ENCODE measurements at places on chromosomes 6 and 20.
A peak's percentile ranks its signal among the peaks of the same experiment; 100 is the strongest.

DNA sequence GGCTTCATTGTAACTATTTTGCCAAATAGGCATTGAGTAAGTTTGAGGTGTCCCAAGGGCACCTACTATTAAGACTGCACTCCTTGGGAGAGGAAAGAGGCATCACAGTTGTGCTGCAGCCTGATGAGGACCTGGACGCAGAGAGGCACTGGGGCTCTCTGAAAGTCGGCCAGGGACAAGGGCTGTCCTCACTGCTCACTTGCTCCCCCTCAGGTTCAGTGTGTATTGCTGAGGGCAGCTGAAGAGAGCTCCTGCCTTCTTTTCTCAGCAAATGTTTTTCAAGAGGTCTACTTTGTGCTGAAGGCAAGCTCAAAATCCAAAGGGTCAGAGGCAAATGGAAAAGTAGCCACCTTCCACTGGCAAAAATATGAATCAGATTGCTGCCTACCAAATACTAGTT lies 331.8 kb downstream of the RIMS1 start:
- no peak for DNase-seq

GRCh38 chr6:155850408-155850841 lies 394.8 kb upstream of the NOX3 start:
- no peak for DNase-seq

DNA sequence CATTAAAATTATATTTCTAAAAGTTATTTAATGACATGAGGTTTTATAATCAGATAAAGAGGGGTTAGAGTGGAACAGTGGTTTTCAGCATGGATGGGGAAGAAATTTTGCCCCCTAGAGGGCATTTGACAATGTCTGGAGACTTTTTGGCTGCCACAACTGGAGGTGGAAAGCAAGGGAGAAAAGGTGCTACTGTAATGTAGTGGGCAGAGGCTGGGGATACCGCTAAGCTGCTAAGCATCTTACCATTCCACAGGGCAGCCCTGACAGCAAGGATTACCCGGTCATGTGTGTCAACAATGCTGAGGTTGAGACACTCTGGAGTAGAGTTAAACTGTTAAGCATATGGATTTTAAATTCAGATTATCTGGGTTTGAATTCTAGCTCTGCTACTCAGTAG lies 52.9 kb upstream of the FABP7 start:
- no peak for DNase-seq

DNA sequence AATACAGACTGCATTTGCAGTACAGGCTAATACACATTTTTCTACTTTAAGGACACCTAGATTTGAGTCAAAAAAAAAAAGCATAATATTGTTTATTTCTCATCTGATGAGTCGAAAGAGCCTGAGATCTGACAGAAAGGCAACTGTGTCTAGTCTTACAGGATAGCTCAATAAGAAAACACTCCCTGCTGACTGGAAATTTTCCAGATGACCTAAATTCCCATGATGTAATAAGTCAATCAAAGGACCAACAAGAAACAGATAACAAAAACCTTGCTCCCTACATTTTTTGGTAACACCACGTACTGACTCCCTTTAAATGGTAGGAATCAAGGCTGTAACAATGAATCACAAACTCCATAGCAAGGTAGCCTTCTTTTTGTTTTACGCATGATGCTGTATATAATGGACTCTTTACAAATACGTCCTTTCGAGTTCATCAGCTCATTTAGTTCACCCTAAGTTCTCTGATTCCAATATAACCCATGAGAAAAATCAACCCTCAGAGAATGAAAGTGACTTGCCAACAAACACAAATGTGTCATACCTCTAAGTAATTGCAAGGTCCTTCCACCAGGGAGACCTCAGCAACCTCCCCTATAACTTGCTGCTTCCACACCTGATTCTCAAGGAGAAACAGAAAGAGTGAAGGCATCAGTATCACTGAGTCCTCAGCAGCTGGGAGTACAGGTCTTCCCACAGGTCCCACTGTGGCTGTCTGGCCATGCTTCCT lies 12.1 kb downstream of the TBX18 start:
- DNase-seq, result no peak

DNA sequence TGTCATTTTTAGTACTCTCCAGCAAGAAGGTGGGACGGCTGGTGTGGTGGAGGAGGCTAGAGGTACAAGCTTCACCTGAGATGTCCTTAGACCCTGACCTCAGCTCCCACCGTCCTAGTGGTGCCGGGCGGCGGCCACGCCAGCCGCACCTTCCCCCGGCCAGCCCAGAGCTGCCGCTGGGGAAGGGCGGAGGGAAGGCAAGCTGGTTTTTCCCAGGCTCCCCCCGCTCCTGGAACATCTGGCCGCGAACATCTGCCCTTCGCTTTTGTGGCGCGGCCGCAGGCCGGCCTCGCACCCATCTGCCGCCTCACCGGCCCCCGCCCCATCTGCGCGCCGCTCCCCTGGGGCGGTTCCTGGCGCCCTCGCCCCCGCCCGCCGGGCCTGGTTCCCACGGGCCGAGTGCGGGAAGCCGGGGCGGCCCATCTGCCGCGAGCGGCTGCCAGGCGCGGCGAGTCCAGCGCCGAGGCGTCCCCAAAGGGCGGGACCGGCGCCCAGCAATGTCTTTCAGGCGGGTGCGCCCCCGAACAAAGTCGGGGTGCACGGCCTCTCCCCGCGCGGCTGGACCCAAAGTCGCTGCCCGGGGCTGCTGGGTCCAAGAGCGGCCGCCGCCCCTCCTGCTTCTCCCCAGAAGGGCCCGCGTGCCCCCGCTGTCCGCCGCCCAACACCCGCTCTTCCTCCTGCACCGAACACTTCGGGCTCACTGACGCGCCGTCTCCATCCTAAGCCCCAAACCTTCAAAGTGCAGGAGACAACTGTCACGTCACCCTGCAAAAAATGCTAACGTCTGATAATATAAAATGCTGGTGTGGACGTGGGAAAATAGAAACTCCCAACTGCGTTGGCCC lies 17.3 kb upstream of the ID1 start:
- DNase-seq, result no peak

GRCh38 chr6:153062516-153062915 lies 60.0 kb upstream of the MTRF1L start:
- no peak for DNase-seq

DNA sequence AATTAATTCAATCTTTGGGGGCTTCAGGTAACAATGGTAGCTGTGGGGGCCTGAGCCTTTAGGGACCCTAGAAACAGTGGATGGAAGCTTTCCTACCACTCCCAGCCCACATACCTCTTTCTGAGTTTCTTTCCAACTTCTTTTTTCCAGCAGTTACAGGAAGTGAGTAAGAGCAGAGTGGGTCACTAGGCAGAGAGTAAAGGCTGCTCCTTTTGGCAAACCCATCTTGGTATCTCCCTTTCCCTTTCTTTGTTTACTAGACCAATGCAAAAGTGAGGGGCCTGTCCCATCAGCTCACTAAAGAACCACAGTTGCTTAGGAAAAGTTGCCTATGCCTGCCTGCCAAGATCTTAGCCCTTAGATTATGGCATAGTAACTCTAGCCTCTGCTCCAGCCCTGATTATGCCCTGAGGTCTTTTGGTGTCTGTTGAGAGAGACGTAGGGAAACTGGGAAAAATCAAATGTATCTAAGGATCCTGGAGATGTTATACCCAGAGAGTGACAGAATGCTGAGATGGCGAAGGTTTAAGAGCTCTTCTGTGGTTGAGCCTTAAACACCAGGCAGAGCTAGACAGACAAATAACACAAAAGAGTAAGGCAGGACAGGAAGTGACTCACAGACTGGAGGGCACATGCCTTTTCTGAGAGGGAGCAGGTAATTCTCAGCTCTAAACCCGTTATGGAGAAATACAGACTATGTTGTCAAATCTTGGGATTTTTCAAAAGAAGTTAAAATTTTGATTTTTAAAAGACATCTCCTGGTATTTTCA lies 31.3 kb downstream of the TRMT6 start:
- DNase-seq, result no peak

DNA sequence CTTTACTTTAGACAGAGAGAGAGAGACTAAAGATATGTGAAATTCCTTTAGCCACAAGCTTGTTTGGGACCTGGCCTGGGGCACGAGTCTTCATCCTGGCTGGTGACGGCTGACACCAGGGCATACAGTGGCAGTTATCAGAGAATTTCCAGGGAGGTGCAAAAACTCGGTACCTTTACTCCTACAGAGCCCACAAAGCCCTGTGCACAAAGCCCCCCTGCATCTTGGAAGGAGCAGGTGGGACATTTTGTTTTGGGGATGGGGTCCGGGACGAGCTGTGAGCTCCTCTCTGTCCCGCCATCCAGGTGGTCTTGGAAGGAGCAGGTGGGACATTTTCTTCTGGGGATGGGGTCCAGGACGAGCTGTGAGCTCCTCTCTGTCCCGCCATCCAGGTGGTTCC lies 28.9 kb downstream of the RPP40 start:
- DNase-seq, result no peak

- DNase-seq, result no peak
Observed at GRCh38 chr20:37598100-37598543, 70.4 kb upstream of the BLCAP start.

DNA sequence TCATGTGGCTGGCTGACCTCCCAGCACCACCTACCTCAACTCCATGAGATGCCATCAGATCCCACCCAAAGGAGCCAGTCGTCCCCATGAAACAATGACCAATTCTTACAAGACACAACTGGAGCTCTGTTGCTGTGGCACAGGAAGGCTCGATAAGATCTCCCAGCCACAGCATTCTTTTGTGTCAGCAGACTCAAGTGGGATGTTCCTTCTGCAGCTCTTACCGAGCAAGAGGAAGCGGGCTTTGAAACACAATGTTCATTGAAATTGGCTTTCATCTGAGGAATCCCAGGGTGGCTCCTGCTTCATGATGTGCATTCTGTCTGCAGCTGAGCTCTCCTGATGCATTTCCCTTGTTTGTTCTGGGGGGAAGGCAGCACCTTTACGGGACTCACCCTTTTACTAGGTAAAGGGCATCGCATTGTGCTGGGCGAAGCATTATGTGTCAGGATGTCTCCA lies 222.0 kb upstream of the SGK1 start:
- DNase-seq, result no peak

- DNase-seq, result no peak
Observed at GRCh38 chr6:34851361-34851760, 36.5 kb downstream of the TAF11 start.

DNA sequence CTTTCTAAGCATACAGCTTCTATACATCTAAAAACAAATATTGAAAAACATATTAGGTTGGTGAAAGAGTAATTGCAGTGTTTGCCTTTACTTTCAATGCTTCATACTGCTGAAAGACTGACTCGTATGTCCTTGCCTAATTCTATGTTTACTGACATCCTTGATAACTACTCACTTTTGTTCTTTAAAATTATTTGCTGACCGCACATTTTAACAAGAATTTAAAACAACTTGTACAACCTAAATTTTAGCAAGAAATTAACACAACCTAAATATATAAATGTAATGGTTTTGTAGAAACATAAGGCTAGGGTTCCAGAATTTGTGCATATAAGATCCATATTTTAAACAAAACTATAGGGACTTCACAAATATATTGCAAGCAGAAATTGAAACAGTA lies 640.2 kb upstream of the MMS22L start:
- DNase-seq, result no peak

GRCh38 chr20:19552221-19553180 lies 205.6 kb upstream of the RIN2 start:
- no peak for DNase-seq

DNA sequence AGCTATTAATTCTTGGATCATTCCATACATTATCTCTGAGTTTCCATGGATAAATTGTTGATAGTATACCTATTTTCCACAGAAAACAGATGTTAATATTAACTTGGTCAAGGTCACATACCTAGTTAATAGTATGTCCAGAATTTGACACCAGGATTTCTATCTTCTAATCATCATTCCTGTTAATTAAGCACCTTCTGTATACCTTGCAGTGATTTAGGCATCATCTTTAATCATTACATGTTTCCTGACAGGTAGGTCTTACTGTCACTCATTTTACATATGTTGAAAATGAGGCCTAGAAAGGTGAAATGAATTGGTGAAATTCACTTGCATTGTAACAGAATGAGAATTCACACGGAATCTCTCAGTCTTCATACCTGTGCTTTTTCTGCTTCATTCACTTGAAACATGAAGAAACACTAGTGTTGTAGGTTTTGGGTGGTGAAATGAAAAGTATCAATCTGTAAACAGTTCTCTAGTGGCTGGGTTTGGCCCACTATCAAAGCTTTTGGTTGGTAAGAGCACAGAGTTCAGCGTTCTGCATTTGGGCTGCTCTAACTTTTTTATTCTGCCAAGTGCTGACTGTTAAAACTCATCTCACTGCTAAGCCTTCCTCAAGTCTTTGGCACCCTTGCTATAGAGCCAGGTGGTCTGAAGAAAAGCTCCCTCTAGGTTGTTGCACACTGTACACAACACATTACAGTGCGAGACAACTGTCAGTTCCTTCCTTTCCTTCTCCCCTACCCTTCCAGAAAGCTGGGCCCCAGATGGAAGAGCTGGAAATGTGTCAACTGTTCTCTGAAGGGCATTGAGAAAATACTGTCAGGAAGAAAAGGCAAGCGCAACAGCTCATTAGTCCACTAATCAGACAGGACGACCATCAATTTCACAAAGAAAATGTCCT lies 57.8 kb upstream of the C20orf144 start:
- no peak for DNase-seq

- no peak for DNase-seq
Observed at GRCh38 chr20:51230727-51231126, 207.8 kb upstream of the KCNG1 start.

- peak; percentile 61 for DNase-seq
Observed at GRCh38 chr6:166419286-166419685, 36.5 kb upstream of the MPC1 start.

DNA sequence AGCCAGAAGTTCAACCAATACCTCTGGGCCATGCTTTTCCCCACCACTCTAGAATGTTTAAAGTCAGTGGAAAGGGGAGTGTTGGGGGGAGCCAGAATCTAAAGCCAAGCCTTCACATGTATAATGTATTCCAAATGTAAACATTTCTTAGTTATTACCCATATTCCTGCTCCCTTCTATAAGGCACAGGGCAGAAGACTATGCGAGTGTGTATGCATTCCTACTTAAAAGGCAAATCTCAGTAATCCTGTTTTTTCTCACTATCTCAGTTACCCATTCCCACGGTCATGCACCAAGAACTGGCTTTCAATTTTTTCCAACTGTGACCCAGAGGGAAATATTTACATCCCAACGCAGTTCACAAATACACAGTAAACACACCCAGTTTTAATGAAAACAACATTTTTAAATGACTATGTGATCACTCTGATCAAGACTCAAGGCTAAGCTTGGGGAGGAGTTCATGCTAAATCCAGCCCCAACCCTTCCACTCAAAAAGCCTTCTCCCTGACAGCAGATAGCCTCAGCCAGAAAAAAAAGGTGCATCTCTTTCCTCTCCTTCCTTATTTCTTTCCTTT lies 57.5 kb downstream of the EPB41L2 start:
- DNase-seq, result no peak

DNA sequence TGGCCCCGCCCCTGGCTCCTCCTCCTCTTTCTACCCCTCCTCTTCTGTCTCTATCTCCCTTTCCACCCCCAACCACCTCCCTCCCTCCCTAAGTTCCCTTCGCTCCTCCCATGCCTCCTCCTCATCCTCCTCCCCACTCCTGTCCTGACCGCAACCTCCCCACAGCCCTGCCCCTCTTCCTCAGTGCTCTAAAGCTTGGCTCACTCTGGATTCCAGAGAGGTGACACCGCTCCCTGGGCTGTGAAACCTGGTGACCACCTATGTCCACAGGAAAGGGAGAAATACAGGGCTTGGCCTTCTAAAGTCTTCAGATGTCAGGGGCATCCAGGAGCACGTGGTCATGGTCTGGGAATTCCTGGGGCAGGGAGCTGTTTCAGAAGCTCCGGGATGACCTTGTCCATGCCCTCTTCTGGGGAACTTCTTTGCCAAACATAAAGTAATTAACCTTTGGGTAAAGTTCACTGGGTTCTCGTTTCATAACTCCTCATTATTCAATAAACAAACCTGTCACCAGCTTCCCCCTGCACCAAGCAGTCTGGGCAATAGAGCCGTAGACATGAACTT lies 345 bp upstream of the CST5 start:
- DNase-seq, result no peak

GRCh38 chr6:136524339-136524935 lies 25.8 kb downstream of the MAP7 start:
- DNase-seq, result no peak
